ENCODE measurements at places on chromosomes 1 and 21.

GRCh38 chr1:224767676-224768075, 151.6 kb downstream of the CNIH3 start:
- DNase-seq: no peak

DNA sequence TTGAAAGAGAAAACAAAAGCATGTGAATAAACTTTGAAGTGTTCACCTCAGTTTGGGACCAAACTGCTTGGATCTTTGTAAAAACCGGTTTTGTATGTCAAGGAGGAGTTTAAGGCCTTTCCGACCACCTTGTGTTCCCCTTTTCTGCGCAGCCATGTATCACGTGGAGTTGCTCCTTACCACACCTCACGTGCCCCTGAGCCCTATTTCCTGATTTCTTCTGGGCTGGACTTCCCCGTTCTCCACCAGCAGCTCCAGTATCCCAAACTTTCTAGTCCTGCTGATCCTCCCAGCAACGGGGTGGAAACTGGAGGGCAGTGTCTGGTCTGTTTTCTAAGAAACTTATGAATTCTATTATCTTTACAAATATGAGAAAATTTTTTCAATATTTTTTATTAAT, 1.6 kb upstream of the SH3D21 start:
- no peak for DNase-seq

DNA sequence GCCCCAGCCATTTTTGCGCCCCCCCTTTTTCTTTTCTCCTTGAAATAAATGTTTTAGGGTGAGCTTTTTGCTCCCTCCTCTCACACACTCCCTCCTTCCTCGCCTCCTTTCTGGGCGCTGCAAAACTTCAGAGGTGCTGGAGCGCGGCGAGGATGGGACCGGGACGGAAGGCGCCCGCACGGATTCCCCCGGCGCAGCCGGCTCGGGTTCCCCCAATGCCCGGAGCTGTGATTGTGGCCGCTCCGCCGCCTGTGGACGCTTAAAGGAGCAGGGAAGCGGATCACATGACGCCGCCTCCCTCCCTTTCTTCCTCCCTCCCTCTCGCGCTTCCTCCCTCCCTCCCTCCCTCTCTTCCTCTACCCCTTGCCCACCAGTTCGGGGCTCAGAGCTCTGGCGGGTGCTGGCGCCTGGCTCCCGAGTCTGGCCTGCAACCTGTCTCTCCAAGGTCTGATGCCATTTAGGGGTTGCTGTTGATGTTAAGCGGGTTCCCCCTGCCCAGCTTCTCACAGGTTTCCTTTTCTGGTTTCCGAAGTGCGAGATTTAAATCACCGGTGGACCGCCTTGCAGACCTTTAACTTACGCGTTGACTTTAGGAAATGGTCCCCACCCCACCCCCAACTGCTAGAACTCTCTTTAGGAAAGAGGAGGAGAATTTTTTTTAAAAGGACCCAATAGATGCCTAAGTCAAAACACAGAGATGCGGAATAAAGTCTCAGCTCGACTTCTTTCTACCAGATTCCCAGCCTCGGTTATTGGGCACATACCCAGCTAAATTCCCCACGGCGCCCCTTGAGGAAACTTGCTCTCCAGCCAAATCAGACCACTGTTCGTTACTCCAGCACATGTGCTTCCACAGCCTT, at the start of gene WLS:
Gene WLS, minus strand, starts transcription at position 235 of the 860 bp plus-strand sequence. Its CDS starts 224 bp downstream, at position 11.
- DNase-seq: no peak

- DNase-seq: no peak
Measured at GRCh38 chr1:113057006-113057405, 16.0 kb upstream of the LRIG2 start.

GRCh38 chr1:184162281-184162680, 110.8 kb downstream of the TSEN15 start:
- no peak for DNase-seq

DNA sequence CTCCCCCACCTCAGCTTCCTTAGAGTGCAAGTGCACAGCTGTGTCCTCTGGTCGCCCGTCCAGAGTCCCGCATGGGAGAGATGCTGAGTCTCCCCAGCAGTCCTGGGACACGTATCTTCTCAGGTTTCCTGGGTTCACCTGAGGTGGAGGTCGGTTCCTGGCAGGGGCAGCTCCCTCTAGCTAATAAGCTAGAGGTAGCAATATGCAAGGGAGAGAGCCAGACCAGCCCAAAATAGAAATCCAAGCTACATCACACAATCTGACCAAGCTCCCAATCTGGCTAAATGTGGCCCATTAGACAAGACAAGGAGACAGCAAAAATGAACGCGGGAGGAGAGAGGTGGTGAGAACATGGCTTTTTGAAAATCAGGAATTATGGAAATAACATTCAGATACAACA, 30.9 kb upstream of the CADM3 start:
- DNase-seq: no peak

DNA sequence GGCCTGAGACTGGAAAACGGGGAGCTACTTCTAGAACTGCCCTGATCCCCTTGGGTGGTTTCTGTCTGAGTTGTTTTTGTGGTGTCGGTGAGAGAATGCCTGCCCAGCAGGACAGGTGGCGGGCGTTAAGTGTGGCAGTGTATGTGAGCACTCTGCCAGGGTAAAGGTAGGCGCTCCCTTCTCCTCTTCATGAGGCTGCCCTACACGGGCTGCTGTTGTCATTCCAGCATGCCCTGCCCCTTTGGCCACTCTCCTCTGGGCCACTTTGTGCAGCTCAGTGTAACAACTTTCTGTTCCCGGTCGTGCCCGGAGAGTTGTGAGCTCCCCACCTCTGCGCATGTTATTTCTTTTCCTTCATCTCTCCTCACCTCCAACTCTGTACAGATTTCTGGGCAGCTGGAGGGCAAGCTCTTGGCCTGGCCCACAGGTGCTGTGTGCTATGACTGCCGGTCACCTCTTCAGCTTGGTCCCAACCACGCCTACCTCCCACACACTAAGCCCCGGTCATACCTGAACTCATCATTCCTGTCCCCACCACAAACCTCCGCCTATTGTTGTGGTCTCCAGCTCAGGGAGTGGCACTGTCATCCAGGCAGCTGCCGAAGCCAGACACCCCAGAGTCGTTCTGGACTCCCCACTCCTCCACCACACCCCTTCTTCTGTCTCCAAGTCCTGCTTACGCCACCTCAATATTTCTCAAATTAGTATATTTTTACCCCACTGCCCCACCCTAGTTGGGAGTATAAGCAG, 69.0 kb downstream of the GADD45A start:
- no peak for DNase-seq

- DNase-seq: no peak
Measured at GRCh38 chr1:75937034-75937433, 4.8 kb upstream of the ASB17 start.

DNA sequence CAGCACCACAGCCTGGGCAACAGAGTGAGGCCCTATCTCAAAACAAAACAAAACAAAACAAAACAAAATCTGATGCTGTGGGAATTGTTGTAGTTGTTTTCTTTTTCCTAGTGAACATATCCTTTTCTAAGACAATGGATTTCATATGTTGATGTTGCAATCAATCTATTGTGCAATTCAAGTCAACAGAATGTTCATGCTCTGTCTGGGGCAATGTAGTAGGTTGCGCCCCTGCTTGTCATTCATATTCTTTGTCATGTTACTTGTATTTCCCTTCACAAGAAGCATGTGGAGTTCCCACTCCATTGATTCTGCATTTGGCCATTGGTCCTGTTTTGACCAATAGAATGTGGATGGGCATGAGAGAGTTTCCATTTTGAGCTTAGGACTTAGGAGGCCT, 223.9 kb downstream of the DUSP10 start:
- DNase-seq: no peak

DNA sequence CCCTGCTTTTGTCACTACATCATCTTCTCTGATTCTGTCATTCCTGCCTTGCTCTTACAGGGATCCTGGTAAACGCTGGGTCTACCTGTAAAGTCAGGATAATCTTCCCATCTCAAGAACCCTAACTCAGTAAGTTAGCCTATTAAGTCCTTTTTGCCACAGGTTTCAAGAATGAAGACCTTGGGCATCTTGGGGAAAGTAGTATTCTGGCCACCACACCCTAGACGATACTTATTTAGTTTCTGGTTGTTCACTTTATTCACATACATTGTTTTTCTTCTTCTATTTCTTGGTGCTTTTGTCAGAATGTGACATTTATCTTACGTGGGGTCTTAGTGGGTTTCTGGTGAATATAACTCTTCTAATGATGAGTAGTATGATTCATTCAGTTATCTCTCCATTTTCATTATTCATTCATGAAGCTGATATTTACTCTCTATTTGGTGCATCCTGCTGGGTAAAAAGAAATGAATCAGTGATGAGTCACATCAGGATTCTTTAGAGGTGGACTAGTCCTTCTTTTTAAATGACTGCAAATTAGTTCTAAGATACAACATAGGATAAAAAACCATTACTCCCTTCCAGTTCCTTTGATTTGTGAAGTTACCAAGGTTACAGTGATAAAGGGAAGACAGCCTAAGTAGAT, 514.4 kb upstream of the B3GALT2 start:
- no peak for DNase-seq

- DNase-seq: no peak
Measured at GRCh38 chr1:231554969-231555368, 26.5 kb downstream of the TSNAX start.

DNA sequence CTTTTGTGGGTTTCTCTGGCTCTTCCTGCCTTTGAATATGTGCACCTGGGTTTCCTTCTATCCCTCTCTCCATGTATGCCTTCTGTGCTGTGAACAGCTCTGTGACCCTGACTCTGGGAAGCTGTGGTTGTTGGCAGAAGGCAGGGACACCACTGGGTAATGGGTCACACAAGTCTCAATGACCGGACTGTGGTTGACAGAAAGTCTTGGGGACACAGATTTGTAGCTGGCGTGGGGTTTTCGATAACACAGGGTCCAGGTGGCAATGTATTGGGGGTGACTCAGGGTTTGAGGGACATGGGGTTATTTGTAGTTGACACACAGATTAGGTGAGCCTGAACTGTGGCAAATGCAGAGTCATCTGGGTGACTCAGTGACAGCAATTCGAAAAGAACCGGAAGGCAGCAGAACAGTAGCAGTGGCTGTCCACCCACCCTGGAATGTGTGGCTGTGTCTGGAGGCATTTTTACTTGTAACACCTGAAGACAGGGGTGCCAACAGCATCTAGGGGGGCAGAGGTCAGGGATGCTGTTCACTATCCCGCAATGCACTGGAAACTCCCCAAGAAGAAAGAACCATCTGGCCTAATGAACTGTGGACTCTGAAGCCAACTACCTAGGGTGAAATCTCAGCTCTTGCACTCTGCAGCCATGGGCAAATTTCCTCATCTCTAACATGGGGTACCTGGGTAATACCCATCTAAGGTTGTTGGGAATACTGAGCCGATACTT, 13.0 kb upstream of the SLC6A9 start:
- no peak for DNase-seq

DNA sequence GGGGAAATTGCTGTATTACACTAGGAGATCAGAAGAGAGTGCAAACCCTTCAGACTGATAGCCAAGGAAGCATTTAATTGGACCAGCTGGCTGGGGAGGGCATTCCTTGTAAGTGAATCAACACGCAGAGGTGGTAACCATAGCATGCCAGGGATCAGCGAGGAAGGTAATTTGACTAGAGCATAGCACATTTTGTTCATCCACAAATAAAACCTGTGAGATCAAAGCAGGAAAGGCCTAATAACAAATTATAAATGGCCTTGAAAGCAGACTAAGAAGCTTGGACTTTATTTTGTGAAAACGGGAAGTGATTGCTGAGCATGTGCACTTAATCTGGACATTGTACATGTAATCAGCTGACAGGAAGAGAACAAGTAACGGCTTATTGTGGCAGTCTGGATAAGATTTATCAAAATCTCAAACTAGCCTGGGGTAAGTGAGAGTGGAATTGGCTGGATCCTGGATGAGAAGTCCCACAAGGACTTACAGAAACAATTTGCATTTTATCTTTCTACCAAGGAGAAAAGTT, 11.7 kb upstream of the CD55 start:
- no peak for DNase-seq

GRCh38 chr1:19877821-19878636, 4.2 kb upstream of the OTUD3 start:
- no peak for DNase-seq

DNA sequence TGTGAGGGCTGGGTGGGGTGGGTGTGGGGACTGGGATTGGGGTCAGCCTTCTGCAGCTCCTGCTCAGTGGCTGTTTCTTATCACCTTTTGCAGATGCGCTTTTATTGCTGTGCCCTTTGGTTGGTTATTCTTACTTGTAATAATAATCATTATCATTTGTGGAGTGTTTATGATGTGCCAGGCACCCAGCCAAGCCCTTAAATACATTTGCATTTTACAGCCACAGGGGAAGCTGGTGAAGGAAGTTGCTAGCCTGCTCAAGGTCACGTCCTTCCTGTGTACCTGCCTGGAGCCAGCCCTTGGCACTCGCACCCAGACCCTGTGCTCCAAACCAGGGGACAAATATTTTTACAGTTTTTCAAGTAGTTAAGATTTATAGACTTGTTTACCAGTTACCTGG, 144.0 kb downstream of the PGBD5 start:
- no peak for DNase-seq

GRCh38 chr1:183480971-183481441, 8.7 kb downstream of the SMG7 start:
- no peak for DNase-seq

DNA sequence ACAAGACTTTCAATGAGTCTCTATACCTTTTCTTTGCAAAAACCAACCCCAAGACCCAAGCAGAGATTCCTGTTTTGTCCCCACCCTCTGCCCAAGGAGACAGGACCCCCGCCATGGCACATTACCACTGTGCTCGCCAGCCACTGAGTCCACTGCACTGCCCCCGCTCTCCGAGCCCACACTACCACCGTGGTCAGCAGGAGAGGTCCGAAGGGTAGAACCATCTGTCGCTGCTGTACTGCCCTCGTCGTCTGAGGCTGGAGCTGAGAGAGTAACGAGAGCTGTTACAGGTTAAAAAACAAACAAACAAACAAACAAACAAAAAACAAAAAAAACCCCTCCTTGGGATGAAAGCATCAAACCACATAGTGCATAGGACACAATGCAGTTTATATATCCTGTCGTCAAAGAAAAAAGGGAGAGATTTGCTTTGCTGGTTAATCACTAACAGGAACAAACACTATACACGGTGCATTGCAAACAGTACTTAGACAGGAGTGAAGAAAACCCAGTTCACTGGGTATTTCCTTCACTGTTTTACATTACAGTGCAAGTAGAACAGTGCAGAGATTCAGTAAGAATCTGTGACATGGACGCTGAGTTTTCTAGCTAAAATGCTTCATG, 71.0 kb downstream of the UBR4 start:
- DNase-seq: no peak

- DNase-seq: no peak
Measured at GRCh38 chr1:226534098-226534497, 14.5 kb upstream of the STUM start.

DNA sequence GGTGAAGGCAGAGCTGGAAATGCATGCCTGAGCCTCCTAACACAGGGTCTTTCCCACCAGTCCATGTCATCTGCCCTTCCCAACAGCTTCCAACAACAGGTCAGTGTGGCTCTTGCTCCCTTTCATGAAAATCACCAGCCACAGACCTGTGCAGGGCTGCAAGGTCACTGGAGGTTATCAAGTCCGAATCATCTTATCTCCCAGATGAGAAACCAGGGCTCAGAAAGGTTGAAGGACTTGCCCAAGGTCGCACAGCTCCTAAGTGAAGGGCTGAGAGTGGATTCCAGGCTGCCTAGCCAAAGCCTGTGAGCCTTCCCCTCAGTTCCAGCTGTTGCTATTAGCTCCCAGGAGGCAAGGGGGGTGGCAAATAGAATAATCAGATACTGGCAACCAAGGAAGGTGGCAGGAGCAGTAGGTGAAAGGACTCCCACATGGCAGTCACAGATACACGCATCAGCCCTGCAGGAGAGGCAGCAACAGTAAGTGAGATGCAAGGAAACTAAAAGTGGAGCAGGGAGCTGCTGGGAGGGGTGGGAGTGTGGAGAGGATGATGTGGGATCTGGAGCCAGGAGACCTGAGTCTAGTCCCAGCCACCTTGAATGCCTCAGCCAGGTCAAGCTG, 74.2 kb downstream of the SSBP3 start:
- no peak for DNase-seq

All from CD4-positive, alpha-beta T cell treated with Interleukin-12 subunit alpha and Interleukin-12 subunit beta, for 1 hour (primary cell).